Right hindlimb (tissue), 1 donor: ENCODE measurements at places on chromosomes 1 and 21.
A peak's percentile ranks its signal among the peaks of the same experiment; 100 is the strongest.

DNA sequence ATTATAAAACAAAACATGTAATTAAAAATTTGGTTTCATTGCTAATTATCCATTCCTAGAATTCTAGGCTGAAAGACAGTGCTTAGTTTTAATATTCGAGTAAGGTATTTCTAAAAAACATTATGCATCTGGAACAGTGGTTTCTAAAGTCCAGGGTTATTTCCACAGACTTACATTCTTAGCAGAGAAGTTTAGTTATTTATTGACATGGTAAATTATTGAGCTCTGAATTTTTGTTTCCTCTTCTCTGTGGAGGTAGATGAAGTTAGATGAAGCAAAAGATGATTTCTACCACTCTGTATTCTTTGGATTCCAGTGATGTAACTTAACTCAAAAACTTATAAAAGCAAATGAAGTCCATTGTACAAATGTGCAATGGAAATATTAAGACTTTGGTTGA lies 709.4 kb downstream of the MRPL39 start:
- no peak for DNase-seq

DNA sequence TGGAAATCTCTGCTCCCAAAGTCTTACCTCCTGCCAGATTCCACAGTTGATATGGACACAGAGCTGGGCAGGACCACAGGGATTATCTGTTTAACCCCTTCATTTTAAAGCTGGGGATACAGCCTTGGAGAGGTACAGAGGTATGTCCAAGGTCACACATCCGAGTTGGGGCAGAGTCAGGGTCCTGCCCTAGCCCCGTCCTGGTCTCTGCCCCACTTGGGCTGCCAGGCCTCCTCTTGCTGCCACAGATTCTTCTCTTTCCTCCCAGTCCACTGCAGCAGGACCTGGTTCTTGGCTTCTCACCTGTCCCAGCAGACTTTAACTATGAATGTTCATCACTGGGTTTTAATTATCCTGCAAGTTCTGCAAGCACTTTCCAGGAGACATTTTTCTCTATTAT lies 258.3 kb downstream of the MATN1 start:
- DNase-seq: no peak

DNA sequence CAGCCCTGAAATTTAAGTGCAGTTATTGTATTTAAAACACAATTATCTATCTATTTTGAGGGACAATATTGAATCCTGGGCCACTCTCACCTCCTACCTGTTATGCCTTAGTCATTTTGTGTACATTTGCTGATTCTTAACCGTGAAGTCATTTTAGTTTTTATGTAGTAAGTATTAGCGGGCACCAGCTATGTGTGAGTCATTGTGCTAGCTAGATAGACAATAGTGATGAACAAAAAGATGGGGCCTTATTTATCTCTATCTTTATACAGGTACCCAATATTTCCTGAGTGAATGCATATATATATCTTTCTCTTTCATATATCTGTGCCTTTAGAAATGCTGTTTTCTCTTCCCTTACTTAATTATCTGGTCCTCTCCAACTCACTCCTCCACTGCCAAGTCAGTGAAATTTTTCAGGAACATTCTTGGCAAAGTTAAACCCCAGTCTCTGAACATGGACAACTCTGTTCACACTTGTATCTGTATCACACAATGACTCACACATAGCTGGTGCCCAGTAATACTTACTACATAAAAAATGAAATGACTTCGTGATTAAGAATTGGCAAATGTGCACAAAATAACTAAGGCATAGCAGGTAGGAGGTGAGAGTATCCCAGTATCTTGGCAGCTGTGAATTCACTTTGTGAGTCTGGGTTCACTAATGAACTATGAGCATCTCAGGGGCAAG lies 166.0 kb upstream of the C8B start:
- DNase-seq: no peak

DNA sequence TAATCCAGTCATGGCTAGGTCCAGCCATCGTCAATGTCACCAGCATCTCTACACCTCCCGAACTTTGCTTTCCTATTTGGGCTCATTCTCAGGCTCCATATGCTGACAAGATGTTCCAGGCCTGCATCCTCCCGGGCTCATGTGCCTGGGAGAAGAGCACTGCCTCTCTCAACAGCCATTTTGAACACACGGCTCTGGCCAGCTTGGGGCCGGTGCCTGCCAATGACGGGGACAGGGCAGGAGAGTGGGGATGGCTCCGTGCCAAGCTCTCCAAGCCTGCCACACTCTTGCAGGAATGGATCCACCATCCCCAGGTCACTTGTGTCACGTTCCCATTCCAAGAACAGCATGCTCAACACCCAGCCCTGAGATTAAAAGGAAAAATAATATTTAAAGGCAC lies 61.4 kb upstream of the PAX7 start:
- no peak for DNase-seq

- no peak for DNase-seq
Measured at GRCh38 chr1:160346958-160347357, 3.8 kb downstream of the NCSTN start.

GRCh38 chr1:11620405-11620804 lies 33.8 kb downstream of the FBXO2 start:
- DNase-seq: no peak

DNA sequence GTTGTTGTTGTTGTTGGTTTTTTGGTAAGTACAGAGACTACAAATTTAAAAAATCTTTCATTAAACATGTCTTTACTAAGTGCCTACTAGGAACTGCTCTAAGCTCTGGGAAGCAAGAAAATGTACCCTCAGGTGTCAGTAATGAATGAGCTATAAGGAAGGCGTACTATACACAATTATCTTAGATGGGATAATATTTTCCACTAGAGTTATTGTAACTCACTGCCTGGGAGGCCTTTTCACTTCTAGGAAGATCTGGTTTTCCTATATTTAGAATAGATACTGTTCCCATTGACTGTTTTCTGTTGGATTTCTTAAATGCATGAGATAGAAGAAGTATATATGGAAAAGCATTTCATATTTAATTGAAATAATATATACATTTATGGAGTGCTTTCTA lies 19.6 kb downstream of the CLIC4 start:
- DNase-seq: no peak

GRCh38 chr1:192587386-192588266 lies 12.1 kb downstream of the RGS1 start:
- DNase-seq: no peak

GRCh38 chr1:185440877-185441276 lies 123.8 kb upstream of the IVNS1ABP start:
- no peak for DNase-seq

DNA sequence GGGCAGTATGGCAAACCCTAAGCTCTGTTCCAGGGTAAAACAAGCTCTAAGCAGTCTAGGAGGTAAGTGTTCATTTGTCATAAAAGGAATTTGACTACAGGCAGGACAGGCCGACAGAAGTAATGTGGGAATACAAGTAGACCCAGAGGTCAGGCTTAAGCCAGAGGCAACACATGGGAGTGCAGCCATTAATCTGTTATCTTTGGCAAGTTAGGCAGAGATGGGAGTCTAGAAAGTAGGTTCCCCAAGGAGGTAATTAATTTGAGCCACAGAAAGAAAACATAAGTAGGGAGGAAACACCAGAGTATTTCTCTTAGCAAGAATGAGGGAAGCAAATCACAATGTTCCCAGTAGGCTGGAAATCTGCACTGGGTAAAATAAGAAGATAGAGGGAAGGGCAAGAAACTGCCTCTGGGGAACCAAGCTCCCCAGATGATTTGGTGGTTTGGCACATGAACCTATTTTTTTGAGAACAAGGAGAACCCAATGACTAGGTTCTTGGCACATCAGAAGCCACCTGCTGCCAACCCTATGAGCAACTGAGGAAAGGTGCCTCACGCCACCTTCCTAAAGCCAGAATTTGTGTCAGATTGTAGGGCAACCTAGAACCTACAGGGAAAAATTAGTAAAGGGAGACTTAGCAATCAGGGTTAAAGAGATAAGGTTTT lies 636.4 kb upstream of the PLXNA2 start:
- DNase-seq: no peak

DNA sequence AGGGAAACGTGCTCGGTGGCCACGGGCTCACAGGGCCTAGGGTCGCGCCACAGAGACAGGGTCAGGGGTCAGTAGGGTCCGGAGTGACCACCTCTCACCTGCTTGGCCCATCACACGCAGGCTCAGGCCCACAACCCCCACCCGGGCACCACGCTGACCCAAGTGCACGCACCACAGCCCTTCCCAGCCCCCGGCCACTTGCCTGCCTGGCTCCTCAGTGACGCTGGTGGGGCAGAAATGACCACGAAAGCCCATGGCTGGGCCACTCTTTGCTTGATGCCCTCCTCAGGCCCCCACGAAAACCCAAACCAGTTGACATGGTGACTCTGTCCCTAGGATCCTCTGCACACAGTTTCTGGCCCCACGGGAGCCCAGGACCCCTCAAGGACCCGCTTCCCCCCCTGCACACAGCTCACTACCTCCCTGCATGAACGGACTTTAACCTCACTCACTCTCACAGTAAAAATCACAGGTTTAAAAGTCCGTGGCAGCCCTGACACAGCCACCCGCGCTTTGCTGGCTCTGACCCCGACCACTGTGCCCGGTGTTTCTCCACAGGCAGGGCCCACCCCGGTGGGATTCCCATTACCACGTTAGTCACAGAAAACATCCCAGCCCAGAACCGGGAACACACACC lies 20.7 kb downstream of the NADK start:
- DNase-seq: no peak

DNA sequence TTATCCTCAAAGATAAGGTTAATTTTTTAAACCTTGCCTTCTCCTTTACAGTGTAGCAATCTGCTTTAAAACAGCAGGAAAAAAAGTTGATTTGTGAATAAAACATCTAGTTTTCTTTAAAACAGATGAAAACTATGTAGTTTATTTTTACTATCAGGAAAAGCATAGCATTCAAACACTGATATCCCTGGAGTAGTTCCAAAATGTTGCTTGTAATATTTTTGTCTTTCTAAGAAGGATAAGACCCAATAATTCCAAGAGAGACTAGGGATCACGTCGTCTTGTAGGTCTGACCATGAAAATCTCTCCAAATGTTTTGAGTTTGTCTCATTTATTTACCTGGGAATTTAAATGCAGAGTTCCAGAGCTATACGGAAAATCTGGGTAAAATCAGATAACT lies 204.0 kb downstream of the NTNG1 start:
- DNase-seq: no peak

- DNase-seq: peak; percentile 20
Measured at GRCh38 chr1:164518692-164519332, 40.2 kb upstream of the PBX1 start.

DNA sequence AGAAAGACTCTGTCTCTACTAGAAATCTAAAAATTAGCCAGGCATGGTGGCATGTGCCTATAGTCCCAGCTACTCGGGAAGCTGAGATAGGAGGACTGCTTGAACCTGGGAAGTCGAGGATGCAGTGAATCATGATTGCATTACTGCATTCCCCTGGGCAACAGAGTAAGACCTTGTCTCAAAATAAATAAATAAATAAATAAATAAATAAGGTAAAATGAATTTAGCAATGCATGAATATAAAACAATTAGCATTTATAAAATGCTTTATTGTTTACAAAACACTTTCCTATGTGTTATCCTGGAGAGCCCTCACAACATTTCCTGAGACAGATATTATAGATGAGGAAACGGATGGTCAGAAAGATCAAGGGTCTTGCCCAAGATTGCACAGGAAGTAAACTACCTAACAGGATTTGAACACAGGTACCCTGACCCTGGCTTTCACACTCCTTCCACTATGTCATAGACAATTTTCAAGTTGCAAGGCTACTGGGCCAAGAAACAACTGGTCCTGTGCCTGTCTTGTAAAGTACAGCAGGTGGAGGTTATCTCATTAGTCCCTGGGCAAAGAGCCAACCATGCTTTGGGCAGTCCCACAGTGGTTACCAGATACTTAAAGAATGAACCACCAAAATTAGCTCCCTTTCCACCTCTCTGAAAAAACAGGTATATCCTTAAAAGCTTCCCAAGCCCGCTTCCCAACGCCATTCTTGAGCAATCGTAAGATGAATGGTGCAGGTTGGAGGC lies 15.4 kb upstream of the VSIG8 start:
- DNase-seq: no peak

DNA sequence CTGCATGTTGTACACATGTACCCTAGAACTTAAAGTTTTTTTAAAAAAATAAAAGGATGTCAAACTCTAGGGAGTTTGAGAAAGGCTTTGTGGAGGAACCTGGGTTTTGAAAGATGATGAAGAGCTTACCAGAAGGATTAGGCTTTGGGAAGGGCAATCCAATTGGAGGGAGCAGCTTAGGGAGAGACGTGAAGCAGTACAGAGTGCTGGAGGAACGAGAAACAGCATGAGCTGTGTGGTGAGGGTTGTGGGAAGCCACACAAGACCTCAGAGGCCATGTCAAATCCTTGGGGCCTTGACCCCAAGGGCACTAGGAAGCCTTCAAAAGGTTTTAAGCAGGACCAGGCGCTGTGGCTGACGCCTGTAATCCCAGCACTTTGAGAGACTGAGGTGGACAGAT lies 8.4 kb upstream of the KPNA6 start:
- no peak for DNase-seq

- no peak for DNase-seq
Measured at GRCh38 chr1:54826226-54826816, 25.2 kb upstream of the TTC22 start.

DNA sequence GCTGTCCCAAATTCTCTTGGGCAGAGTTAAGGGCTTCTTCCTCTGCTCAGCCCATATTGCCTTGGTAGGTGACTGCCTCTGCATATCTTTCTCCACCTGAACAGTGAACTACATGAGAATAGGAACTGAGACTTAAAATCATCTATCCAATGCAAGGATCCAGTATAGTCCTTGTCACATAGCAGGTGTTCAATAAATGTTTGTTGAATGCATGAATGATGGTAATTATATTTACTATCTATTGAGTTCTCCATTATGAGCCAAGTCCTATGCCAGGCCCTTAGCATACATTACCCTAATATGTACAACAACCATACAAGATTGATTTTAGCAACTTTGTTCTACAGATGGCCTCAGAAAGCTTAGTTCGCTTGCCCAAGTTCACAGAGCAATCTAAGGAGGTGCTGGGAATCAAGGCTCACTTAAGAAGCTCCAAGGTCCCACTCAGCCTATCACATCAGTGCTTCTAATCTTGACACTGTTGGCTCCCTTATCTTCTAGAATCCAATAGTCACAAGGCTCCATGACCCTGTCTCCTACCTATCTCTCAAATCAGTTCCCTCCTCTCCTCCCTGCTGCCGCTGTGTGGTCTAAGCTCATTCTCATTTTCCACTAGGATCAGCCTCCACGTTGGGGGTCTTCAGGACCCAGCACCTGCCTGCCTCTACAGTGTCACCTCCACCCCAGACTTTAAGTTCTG lies 2.2 kb upstream of the CDK18 start:
- DNase-seq: no peak

DNA sequence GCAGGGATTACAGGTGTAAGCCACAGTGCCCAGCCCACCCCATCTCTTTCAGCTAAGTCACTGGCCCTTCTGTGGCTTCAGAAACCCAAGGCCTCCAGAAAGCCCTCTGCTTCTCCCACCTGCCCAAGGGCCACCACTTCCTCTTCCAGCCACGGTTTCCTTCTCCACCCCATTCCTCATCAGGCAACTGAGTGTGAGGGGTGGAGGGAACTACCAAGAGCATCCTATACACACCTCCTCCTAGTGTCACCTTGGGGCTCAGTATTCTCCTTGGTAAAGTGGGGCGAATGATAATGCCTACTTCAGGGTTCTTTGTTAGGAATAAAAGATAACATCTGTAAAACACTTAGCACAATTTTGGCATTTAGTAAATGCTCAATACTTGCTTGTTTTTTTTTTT lies 30.0 kb downstream of the KNCN start:
- no peak for DNase-seq

GRCh38 chr1:114344656-114345055 lies 166.3 kb downstream of the TRIM33 start:
- DNase-seq: no peak

- no peak for DNase-seq
Measured at GRCh38 chr1:204377800-204378668, 18.3 kb upstream of the PLEKHA6 start.
